Melanocyte of skin (primary cell): ENCODE measurements at places on chromosomes 2 and 18. TPM values are rescaled to one million over a fixed set of nuclear protein-coding genes. Genes with fewer than 3 reads are reported as not detected.

PDCD1 gene
- not detected in 2 replicates for total RNA-seq

RAX gene
- not detected in 2 replicates for total RNA-seq

KCNG3 gene
- 0.34 and 0.36 TPM in 2 replicates for total RNA-seq

TUBA3D gene
- not detected in 2 replicates for total RNA-seq

AGXT gene
- total RNA-seq, result not detected in 2 replicates

PUS10 gene
- total RNA-seq, result 5.5 and 6.9 TPM in 2 replicates

CHAC2 gene
- total RNA-seq, result 9.0 and 10.5 TPM in 2 replicates

ANKRD36C gene
- total RNA-seq, result 28.3 and 49.4 TPM in 2 replicates

ID2 gene
- 15.0 and 20.3 TPM in 2 replicates for total RNA-seq

MYCN gene
- under 0.01 TPM in 1 of 2 replicates, not detected in the other for total RNA-seq

L3MBTL4 gene
- 0.77 and 1.00 TPM in 2 replicates for total RNA-seq

GREB1L gene
- under 0.01 and 1.1 TPM in 2 replicates for total RNA-seq

PRSS56 gene
- total RNA-seq, result under 0.01 TPM in 1 of 2 replicates, not detected in the other

STAT4 gene
- 0.46 and 0.67 TPM in 2 replicates for total RNA-seq

NAT8 gene
- not detected in 2 replicates for total RNA-seq

APOB gene
- under 0.01 TPM in 1 of 2 replicates, not detected in the other for total RNA-seq

OSBPL6 gene
- 5.2 and 7.6 TPM in 2 replicates for total RNA-seq

RAB6D gene
- under 0.01 TPM in 1 of 2 replicates, not detected in the other for total RNA-seq

SERPINB2 gene
- total RNA-seq, result 2.2 and 2.4 TPM in 2 replicates

LRATD1 gene
- total RNA-seq, result not detected in 2 replicates
